ENCODE measurements at places on chromosomes 6 and 20.

DNA sequence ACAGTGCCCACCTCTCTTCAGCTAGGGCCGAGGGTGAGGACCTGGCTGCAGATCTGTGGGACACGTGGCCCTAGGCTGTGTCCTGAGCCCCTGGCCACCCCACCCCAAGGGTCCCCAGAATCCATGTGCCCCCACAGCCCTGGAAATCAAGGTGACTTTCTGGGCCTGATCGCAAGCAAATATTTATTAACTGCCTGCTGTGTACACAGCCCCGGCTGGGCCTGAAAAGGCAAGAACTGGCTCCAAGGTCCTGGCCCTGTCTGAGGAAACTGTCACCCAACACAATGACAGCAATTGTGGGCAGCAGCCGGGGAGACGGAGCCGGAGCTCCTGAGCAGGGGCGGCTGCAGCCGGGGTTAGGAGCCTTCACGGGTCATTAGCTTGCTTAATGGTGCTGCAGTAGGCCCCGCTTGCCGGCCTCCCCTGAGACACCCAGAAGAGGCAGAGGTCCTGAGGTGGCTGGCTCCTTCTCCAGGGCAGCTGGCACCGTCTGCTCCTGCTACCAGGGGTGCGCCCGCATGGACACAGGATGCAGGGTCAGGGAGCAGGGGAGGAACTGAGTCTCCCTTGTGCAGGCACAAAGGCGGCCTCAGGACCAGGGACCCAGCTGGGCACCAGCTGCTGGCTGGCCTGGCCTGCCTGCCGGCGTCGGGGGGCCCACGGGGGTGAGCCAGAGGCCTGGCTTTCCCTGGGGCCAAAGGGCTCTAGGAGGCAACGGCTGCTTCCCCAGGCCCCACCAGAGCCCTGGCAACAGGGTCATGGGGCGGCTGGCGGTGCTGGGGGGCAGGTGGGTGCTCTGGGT, 24.1 kb downstream of the NPEPL1 start:
- DNase-seq = no peak

GRCh38 chr6:9514146-9514545, 900.7 kb downstream of the TFAP2A start:
- DNase-seq = no peak

DNA sequence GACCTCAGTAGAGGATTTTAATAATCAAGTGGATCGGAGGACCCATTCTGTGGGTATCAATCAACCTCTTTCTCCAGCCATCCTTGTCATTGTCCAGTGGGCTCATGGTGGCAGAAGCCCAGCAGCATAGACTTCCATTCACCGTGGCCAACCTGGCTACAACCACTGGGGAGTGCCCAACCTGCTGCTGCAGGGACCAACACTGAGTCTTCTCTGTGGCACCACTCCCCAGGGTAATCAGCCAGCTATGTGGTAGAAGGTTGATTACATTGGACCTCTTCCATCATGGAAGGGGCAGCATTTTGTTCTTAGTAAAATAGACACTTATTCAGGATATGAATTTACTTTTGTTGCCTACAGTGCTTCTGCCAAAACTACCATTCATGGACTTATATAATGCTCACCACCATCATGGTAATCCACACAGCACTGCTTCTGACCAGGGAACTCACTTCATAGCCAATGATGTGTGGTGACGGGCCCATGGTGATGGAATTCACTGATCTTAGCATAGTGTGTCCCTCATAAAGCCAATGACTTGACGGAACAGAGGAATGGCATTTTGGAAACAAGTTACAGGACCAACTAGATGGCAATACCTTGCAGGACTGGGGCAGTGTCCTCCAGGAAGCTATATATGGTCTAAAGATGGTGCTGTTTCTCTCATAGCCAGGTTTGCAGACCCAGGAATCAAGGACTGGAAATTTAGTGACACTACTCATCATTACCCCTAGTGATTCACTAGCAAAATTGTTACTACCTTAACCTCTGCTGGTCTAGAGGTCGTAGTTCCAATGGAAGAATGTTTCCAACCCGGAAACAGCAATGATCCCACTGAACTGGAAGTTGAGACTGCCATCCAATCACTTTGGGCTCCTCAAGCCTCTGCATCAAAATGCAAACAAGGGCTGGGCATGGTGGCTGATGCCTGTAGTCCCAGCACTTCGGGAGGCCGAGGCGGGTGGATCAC, 7.6 kb downstream of the CD24 start:
- DNase-seq = no peak

DNA sequence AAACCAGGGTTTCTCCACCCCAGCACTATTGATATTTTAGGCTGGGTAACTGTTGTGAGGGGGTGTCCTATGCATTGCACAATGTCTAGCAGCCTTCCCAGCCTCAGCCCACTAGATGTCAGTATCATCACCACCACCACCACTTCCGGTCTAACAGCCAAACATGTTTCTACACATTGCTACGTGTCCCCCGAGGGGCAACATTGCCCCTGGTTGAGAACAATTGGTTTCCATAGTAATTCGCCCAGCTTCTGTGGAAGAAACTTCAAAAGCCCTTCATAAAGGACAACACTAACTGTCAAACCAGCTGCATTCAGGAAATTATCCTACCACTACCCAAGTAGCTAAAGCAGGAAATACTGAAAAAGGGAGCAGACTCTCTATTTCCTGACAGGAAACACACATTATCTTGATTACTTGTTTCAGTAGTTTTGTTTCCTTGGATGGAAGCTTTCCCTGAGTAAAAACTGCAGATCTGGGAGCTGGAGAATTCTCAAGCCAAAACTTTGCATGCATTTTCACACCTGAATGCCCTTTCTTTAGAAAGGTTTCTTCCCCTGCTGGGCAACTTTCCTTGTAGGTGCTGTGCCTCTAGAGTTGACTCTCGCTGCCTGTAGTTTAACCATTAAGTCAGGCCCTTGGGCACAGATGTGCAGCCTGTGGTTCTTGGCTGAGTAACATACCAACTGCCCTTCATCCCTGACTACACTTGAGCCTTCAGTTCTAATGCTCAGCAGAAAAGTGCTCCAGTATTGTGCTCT, 23.6 kb downstream of the PKHD1 start:
- peak; percentile 11 for DNase-seq

- DNase-seq = no peak
Observed at GRCh38 chr6:39508515-39508914, 186.0 kb upstream of the KCNK16 start.

- DNase-seq = no peak
Observed at GRCh38 chr6:119649531-119649930, 300.0 kb upstream of the MAN1A1 start.

- no peak for DNase-seq
Observed at GRCh38 chr6:84766118-84766798, 1.9 kb upstream of the TBX18 start.

DNA sequence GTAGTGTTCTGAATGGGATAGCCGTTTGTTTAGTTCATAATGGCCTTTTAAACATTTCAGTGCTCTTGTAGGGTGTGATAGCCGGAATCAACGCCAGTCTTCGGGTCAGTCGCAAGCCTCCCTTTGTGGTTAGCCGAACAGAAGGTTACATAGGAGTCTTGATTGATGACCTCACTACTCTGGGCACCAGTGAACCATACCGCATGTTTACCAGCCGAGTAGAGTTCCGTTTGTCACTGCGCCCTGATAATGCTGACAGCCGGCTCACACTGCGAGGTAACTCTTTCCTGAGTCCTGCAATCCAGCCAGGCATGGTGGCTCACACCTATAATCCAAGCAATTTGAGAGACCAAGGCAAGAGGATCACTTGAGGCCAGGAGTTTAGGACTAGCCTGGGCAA, 20.4 kb downstream of the MTO1 start:
- no peak for DNase-seq

DNA sequence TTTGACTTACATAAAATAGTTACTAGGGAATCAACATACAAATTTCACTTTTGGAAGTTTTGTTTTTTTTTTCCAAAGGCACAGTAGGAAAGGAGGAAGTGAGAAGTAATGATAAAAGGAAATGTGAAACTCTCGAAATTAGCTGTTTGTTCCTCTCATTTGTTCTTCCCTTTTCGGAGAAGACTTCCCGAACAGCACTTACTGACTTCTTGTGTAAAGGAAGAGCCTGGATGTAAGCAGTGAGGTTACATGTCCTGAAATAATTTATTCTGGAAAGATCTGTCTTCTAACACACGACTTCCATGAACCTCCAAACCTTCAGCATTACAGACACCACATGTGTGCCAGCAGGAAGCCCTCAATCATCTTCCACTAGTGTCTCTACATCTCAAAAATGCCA, 59.1 kb downstream of the KIF16B start:
- DNase-seq = no peak

GRCh38 chr20:18984238-18985200, 170.9 kb downstream of the SCP2D1 start:
- no peak for DNase-seq

GRCh38 chr20:54048891-54049545, 21.4 kb downstream of the BCAS1 start:
- no peak for DNase-seq

DNA sequence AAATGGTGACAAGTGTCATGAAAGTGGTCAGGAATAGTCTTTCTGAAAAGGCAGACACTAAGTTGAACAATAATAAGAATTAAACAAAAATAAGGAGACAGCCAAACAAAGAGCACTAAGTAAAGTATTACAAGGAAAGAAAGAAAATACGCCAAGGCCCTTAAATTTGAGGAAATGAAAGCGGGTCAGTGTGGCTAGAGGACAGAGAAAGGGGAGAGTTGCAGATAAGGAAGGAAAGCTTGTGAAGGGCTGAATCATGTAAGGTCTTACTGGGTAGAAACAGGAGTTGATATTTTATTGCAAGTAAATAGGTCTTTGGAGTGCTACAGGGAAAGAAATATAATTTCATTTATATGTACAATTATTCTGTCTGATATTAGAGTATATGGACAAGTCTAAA, 732.1 kb downstream of the EPHA7 start:
- no peak for DNase-seq

- no peak for DNase-seq
Observed at GRCh38 chr20:62413025-62413570, 6.0 kb upstream of the CABLES2 start.
